ENCODE measurements at places on chromosomes 5 and 9.

DNA sequence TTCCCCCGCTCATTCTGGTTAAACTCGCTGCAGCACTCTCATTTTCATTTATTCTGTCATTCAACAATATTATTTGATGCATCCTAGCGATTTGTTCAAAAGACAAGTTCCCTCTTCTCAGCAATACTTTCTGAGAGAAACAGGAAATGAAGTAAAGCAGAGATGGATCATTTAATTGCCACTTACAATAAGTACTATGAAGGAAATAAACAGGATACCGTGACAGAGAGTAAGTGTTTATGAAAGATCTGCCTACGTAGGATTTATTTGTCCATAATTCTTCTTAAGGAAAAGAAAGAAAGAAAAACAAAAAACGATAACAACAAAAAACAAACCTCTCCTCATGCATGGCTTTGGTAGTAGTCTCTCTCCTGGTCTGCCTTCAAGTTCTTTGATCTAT is 406.8 kb upstream of the ZNF608 start:
- ATAC-seq, result no peak

GRCh38 chr5:14325369-14325768 is 182.2 kb downstream of the TRIO start:
- no peak for ATAC-seq

- ATAC-seq, result no peak
These were observed 36.8 kb downstream of the DENND1A start for GRCh38 chr9:123893115-123893514.

- no peak for ATAC-seq
These were observed 424.8 kb downstream of the TLE1 start for GRCh38 chr9:81264516-81264915.

- peak; percentile 3 for ATAC-seq
These were observed 833 bp downstream of the C5orf24 start for GRCh38 chr5:134846641-134846960.

DNA sequence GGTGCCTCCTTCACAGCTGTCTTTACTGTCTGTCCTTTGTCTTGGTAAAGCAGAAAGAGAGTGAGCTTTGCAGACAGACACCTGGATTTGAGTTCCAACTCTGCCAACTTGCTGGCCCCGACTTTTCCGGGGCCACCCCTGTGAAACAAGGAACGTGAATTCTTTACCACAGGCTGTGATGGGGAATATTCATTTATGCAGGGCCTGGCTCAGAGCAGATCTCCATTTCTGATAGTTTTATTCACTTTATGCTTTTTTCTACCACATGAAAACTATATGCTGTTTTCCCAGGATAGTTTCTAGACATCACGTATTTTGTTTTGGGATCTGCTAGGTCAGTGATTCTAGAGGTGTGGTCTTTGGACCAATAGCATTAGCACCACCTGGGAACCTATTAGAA is 211.8 kb downstream of the GRIA1 start:
- ATAC-seq, result no peak

- no peak for ATAC-seq
These were observed 8.9 kb downstream of the SMIM23 start for GRCh38 chr5:171794470-171794960.

DNA sequence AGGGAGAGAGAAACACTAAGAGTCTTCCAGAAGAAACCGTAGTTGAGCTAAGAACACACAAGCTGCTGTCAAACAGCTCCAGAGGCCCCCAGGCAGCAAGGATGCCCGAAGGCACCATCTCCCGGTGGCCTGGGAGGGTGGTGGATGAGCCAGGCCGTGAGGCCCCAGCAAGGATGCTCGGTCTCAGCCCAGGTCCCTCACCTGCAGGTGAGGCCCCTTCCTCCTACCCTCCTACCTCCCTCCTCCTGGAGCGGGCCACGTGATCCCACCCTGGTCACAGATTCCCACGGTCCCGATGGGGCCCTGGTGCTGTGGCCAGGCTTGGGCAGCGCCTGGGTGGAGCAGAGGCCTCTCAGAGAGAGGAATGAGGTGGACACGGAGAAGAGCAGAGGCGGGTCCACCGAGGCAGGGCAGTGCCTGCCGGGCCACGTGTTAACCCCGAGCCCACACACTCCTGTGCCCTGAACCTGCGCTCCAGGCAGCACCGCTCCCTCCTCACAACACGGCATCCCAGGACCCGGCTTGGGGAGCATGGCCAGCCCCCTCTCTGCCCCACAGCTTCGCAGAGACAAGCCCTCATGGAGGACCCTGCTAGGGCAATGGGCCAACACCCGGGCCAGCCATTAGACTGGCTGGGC is 95.4 kb upstream of the SARDH start:
- no peak for ATAC-seq

GRCh38 chr5:174723315-174723978 is 935 bp upstream of the MSX2 start:
- ATAC-seq, result no peak

All from esophagus mucosa (tissue), 1 donor.